ENCODE measurements at places on chromosomes 4 and X. TPM values are rescaled to one million over a fixed set of nuclear protein-coding genes. Genes with fewer than 3 reads are reported as not detected.
A peak's percentile ranks its signal among the peaks of the same experiment; 100 is the strongest.

DNA sequence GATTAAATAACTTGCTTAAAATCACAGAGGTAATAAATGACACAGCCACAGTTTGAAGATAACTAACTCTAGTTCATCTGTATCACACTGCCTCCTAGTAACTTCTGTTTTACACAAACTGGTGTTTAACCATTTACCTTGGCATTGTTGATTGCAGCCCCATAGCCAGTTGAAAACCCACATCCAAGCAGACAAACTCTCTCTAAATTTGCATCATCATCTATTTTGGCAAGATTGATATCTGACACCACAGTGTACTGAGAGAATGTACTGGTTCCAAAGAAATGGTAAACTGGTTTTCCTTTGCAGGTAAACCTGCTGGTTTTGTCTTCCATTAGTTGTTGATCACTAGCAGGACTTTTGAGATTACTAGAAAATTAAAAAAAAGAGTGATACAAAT is 7.8 kb downstream of the ADH4 start:
- no peak for DNase-seq

DNA sequence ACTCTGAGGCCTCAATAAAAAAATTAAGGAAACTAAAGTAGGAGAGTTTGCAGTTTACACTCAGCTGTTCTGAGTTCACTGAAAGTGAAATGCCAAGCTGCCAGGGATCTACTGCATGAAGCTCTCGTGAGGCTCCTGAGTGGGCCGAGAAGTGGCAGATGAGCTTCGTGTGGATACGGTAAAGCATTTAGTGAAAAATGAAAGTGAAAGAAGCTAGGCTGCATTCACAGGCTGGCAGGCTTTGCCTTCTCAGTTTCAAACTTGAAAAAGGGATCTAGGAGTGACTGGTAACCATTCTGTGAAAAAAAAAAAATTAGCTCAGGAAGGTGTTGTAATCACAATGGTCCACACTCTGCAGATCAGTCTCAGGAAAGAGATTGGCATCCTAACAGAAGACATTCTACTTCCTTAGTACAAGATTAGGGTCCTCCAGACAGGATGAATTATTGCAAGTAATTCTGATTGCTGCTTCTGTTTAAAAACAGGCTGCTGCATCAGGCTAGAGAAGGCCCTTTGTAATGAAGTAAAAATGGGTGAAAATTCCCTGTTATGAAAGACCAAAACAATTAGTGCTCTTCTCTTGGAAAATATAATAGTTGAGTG is 679.9 kb downstream of the RPA4 start:
- peak; percentile 15 for DNase-seq

- no peak for DNase-seq
These were observed 148.0 kb upstream of the STX18 start for GRCh38 chr4:4689694-4690440.

- no peak for DNase-seq
These were observed 984.9 kb upstream of the INTU start for GRCh38 chr4:126647756-126648397.

DNA sequence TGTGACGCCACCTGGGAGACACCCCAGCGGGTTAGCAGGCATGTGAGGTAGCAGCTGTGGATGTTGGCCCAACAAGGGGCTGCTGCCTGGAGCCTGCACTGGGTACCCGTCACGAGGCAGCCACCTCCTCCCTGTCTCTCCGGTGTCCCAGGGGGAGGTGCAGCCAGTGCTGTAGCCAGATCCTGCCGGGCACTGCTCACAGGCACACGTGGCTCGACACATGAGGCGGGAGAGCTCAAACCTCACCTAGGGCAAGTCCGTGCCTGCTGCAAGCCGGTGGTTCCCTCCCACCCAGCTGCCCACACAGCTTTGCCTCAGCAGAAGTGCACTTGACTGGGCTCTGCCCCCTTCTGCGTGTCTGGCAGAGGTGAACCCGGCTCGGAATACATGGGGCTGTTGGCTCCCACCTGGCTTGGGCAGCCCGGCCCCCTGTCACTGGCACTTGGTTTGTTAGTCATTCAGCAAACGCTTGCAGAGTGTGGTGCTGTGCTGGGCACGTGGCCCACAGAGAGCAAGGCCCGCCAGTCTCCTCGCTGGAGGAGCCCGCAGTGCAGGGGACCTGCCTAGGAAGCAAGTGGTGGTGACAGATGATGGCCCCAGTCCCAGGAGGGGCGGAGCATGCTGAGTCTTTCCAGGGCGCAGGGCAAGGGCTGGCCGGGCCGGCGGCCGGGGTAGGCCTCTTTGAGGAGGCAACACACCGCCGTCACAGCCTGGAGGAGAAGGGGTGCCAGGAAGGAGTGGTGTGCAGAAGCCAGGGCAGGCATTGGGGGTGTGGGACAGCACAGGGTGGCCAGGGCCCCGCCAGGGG is 10.1 kb upstream of the SH3TC1 start:
- DNase-seq, result no peak

SLC9A7 gene
- 0.63 TPM for total RNA-seq

SAGE1 gene
- not detected for total RNA-seq

PROM1 gene
- total RNA-seq, result 0.47 TPM

MTNR1A gene
- total RNA-seq, result 0.13 TPM

CXXC4 gene
- total RNA-seq, result 0.56 TPM

TCEAL6 gene
- total RNA-seq, result not detected

IQCM gene
- total RNA-seq, result not detected

Data from SJSA1 (cell line).